ENCODE measurements at places on chromosomes 13 and 19. TPM values are rescaled to one million over a fixed set of nuclear protein-coding genes. Genes with fewer than 3 reads are reported as not detected.

The ASF1B gene
- 3.9 TPM for total RNA-seq

The ZNF66 gene
- 6.7 TPM for total RNA-seq

The C3 gene
- 0.33 TPM for total RNA-seq

The SLC17A7 gene
- under 0.01 TPM for total RNA-seq

The UPF3A gene
- total RNA-seq, result 29.1 TPM

The IL4I1 gene
- total RNA-seq, result not detected

The ATXN8OS gene
- not detected for total RNA-seq

The ATP4B gene
- not detected for total RNA-seq

The FARP1 gene
- 15.7 TPM for total RNA-seq

The CRX gene
- total RNA-seq, result not detected

The RPL18 gene
- 1,895 TPM for total RNA-seq

The CEACAM16 gene
- not detected for total RNA-seq

The KDELR1 gene
- total RNA-seq, result 198 TPM

The CYP4F2 gene
- not detected for total RNA-seq

The GIPC1 gene
- 316 TPM for total RNA-seq

The GPR183 gene
- total RNA-seq, result 0.11 TPM

The TMPRSS9 gene
- not detected for total RNA-seq

The PPP1R13L gene
- total RNA-seq, result 61.1 TPM

Measured in placental epithelial cell (primary cell).